ENCODE measurements at places on chromosomes 3 and 15. TPM values are rescaled to one million over a fixed set of nuclear protein-coding genes. Genes with fewer than 3 reads are reported as not detected.
A peak's percentile ranks its signal among the peaks of the same experiment; 100 is the strongest.

GRCh38 chr3:42336103-42336502 is 70.1 kb upstream of the CCK start:
- no peak for DNase-seq
- H3K36me3 ChIP-seq = no peaks in the 10 kb centered on the region
- no peaks in the 10 kb centered on the region for H3K4me1 ChIP-seq
- peaks cover 9% of the 10 kb centered on the region for H3K27me3 ChIP-seq
- H3K27ac ChIP-seq = no peak overlapping the region

- H3K27me3 ChIP-seq = no peaks in the 10 kb centered on the region
- H3K4me3 ChIP-seq = no peak overlapping the region
- H3K36me3 ChIP-seq = peaks cover 5% of the 10 kb centered on the region
These were observed 14.5 kb downstream of the GATM start for GRCh38 chr15:45363801-45364200.

- H3K4me1 ChIP-seq = no peaks in the 10 kb centered on the region
- no peak for DNase-seq
- H3K36me3 ChIP-seq = no peaks in the 10 kb centered on the region
- no peak overlapping the region for H3K27ac ChIP-seq
These were observed 71.8 kb upstream of the NDN start for GRCh38 chr15:23758891-23759290.

Gene MORC1
- total RNA-seq = not detected

GRCh38 chr15:42021593-42021992 is 751 bp upstream of the PLA2G4E start:
- H3K4me1 ChIP-seq = no peaks in the 10 kb centered on the region
- no peaks in the 10 kb centered on the region for H3K36me3 ChIP-seq
- H3K27ac ChIP-seq = no peak overlapping the region
- no peak overlapping the region for H3K4me3 ChIP-seq
- DNase-seq = peak; percentile 15

GRCh38 chr15:74589826-74590225 is 25.8 kb upstream of the CLK3 start:
- peak; percentile 24 for DNase-seq
- H3K4me1 ChIP-seq = no peaks in the 10 kb centered on the region
- H3K27me3 ChIP-seq = no peaks in the 10 kb centered on the region
- H3K36me3 ChIP-seq = peaks cover 47% of the 10 kb centered on the region
- no peak overlapping the region for H3K4me3 ChIP-seq
- H3K27ac ChIP-seq = no peak overlapping the region

- H3K4me1 ChIP-seq = no peaks in the 10 kb centered on the region
- H3K4me3 ChIP-seq = no peak overlapping the region
- H3K36me3 ChIP-seq = no peaks in the 10 kb centered on the region
- peaks cover 40% of the 10 kb centered on the region for H3K27me3 ChIP-seq
- H3K27ac ChIP-seq = no peak overlapping the region
These were observed 9.2 kb upstream of the SLC6A1 start for GRCh38 chr3:10983219-10983916.

Measured in spleen (tissue), 13 donors.